Fibroblast of skin of right biceps (primary cell): ENCODE measurements at places on chromosomes 1 and 21.

GRCh38 chr1:5933050-5933449 lies 59.2 kb downstream of the NPHP4 start:
- DNase-seq, result no peak

DNA sequence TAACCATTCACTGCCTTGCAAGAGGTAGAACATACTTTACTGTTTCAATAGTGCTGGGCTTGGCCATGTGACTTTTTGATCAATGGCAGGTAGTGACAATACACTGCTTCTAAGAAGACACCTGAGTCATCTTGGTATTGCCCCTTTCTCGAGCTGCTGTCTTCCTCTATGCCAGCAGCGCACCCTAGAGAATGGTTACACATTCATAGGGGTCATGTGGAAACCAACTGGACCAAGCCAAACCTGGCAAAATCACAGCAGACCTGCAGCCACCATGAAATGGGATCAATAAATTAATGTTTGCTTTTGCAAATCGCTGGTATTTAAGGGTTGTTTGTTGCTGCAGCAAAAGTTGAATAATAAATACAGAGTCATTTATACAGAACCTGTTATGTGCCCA lies 122.3 kb downstream of the GRIK1 start:
- no peak for DNase-seq

GRCh38 chr1:99950486-99950885 lies 19.3 kb upstream of the SLC35A3 start:
- no peak for DNase-seq

DNA sequence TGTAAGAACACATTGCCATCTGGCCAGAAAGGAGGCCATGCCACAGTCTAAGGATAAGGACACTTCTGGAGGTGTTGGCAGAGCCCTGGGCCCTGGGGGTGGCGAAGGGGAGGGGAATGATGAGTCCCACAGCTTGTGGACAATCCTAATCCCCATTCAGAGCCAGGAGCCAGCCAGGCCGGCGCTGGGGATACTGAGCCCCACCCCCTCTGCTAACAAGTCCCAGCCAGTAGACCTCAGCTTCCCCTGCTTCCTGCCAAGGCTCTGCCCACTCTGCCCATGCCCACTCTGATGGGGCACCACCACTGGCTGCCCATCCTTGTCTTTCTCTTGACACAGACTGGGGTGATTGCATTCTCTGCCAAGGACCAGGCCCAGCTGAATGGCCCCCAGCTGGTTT lies 71.9 kb downstream of the NAV1 start:
- no peak for DNase-seq

GRCh38 chr1:228987286-228987685 lies 252.0 kb downstream of the RHOU start:
- no peak for DNase-seq

GRCh38 chr1:12080156-12080555 lies 17.1 kb downstream of the TNFRSF8 start:
- no peak for DNase-seq

DNA sequence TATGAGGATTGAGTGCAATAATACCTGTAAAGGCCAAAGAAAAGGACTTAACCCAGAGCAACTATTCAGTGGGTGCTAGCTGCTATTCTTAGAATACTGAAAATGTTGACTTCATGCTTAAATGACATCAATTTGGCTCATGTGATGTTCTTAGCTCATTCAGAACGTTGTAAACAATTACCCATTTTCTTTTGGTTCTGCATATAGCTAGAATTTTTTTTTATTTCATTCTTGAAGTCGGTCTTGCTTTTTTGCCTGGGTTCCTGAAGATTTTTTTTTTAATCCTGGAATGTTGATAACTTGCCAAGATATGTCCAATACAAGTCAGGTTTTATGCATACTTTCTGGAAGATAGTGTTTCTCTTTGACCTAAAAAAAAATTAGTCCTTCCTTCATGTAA lies 772.0 kb downstream of the LTN1 start:
- peak; percentile 56 for DNase-seq

- DNase-seq, result peak; percentile 46
Observed at GRCh38 chr1:70667494-70668170, 256.6 kb downstream of the CTH start.
